ENCODE measurements at places on chromosomes 7 and 10.

DNA sequence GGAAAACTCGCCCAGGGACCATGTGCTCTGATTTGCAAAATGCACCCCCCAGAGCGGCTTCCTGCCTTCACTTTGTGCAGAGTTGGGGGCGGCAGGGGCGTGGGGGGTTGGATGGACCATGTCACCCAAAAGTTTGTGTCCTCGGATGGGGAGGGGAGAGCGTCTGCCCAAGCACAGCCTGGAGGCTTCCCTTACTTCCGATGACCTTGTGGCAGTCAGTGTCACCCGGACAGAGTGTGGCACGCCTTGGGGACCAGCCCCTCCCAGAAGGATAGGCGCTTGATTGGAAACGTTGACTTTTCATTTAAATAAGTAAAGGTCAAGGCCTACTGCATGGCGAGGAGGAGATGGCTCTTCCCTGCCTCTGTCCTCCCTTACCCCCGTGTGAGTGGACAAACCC lies 71.6 kb downstream of the LHPP start:
- DNase-seq: no peak

GRCh38 chr10:98302741-98303365 lies 34.9 kb upstream of the LOXL4 start:
- no peak for DNase-seq

- DNase-seq: no peak
Measured at GRCh38 chr7:17996442-17997223, 31.0 kb downstream of the PRPS1L1 start.

- DNase-seq: no peak
Measured at GRCh38 chr10:124719213-124719851, 24.8 kb downstream of the FAM53B start.

- DNase-seq: no peak
Measured at GRCh38 chr10:30573721-30574431, 55.7 kb downstream of the LYZL2 start.

DNA sequence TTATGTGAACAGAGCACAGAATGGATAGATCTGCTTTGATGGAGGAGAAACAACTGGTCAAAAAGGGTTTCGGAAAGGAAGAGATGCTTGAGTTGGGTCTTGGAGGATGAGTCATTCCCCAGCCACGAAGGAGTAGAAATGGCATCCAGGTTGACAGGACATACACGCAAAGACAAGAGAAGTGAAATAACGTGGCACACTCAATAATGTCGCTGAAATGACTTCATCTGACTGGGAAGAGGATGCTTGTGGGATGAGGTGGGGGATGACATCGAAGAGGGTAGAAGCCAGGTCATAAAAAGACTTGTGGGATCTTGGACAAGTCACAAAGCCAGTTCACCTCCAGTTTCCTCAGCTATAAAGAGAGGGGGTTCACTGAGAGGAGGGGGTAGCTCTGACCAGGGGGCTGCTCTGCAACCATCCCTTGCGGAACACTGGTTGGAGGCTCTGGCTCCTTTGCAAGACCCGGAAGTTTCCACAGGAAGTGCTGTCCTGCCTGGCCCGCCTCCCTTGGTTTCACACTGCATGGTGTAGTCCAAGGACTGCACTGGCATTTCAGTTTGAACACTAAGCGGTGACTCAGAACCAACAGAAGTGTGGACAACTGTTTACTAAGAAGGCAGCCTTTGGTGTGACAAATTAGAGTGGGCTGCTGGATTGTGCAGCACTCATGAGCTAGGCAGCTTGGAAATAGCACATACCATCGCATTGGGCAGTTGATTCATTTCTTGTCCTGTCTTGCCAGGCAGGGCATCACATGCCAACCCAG lies 189.9 kb upstream of the ADO start:
- no peak for DNase-seq

GRCh38 chr10:43692051-43692825 lies 43.6 kb upstream of the ZNF32 start:
- no peak for DNase-seq

DNA sequence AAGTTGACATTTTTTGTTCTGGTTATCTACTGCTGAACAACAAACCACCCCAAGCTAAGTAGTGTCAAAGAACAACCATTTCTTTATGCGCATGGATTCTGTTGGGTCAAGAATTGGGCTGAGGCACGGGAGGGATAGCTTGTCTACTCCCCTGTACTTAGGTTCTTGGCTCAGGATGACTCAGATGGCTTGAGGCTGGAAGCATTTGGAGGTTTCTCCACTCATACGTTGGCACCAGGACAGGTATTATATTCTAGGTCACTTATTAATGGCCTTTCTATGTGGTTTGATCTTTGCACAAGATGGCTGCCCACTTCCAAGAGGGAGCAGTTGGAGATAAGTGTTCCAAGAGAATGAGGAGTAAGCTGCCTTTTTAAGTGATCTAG lies 11.8 kb upstream of the TFAM start:
- DNase-seq: no peak

DNA sequence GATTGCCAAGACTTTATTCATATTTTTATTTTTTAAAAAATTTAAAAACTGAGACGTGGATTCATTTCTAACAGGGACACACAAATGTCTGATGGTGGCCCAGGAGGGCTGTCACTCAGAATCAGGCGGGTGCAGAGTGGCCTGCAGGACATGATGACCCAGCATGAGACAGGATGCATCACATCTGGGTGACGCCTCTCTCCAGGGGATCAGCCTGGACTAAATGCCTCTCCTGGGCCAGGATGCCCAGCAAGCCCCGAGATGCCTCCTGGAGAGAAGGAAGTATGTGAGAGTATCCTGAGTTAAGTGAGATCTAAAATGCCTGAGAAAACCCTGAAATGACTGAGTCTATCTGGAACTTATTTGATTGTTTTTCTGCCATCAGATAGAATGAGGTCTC lies 16.9 kb upstream of the MTURN start:
- no peak for DNase-seq

GRCh38 chr10:35453855-35454532 lies 117.7 kb downstream of the CCNY start:
- no peak for DNase-seq

DNA sequence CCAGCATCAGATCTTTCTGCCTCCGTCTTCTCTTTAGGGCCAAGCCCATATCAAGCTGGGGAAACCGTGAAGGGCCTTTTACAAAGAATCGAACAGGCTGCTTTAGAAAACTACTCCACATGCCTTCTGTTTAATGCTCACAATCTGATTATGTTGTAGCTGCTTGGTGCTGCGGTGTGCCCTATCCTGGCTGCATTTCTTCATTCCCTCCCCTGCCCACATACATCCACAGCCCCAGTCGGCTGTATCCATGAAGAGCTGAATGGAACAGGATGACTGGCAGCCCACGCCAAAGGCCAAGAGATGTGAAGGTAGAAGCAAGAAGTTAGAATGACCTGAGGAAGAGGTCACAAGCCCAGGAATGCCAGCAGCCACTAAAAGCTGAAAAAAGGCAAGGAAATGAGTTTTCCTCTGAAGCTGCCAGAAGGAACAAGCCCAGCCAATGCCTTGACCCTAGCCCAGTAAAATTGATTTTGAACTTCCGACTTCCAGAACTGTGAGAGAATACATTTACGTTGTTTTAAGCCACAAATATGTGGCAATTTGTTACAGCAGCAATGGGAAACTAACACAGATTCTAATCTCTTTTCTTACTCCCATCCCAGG lies 22.2 kb downstream of the TAS2R41 start:
- DNase-seq: no peak

GRCh38 chr10:33950206-33950605 lies 615.7 kb upstream of the NRP1 start:
- DNase-seq: no peak

GRCh38 chr10:19097151-19097550 lies 48.5 kb downstream of the MALRD1 start:
- no peak for DNase-seq

GRCh38 chr10:19977097-19977521 lies 160.9 kb downstream of the PLXDC2 start:
- no peak for DNase-seq

DNA sequence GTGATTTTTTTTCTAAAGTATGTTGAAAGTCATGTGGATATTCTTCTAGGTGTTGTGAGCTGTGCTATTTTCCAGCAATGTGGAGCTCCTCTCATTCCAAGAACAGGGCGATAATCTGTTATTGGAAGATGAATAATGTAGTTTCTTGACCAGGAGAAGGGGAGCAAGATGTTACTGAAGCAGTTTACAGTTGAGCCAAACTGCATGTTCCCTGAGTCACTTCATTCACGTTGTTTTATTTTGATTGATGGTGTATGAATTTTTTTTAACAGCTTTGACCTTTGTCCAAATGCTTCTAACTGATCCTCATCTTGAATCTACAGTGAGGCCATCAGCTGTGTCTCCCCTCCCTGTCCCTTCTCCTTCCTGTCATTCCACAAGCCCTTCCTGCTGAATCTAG lies 277.1 kb upstream of the KLF6 start:
- no peak for DNase-seq

DNA sequence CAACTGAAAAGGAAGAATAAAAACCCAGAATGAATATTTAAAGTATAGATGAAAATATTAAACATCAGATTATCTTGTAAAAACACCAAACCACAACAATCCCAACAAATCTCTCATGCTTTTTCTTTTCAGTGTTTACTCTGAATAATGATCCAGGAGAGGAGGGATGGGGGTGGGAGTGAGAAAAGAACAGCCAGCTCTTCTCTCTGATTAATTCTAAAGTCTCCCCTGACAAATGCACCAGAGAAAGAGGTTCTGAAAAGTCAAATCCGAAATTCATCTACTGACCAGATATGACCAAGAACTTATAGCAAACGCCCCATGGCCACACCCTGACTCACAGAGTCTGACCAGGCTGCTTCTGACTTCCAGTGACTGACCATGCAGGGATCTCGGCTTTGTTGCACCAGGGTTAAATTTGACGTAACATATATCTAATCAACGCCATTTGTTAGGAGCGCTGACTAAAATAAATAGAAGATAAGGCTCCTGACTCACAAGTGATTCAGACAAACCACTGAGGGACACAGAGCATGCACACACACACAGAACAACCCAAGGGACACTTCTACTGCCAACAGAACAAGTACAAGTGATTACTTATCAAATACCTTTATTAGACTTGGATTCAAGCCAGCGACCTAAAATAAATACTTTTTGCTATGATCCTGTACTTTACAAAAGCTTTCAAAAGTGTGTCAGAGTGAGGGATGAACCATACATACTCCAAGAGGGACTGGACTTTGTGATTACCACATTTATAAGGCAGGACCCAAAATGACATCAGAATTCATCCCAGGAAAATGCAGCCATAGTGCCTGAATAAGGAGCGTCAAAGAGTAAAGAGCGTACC lies 9.3 kb upstream of the SPOCK2 start:
- no peak for DNase-seq

- no peak for DNase-seq
Measured at GRCh38 chr10:113449006-113449695, 103.7 kb upstream of the HABP2 start.

GRCh38 chr7:142854372-142855113 lies at the start of gene EPHB6:
Gene EPHB6 (plus strand): TSS chr7:142855076. CDS start chr7:142863228, 8,152 bp downstream.
- no peak for DNase-seq

DNA sequence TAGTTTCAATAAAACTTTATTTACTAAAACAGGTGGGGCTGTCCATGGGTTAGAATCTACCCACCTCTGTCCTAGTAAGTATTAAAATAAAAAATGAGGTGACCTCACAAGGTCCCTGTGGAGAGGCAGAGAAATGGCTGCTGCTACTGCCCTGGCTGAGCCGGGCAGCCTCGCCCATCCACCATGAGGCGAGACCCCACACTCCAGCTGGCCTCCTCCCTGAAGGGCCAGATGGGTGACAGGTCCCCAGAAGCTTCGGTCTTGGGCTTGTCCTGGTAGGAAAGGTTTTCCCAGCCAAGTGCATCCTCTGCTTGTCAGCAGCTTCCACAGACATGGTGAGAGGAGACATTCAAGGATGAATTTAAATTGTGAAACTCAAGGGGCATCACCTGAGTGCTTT lies 565.8 kb downstream of the PTPRN2 start:
- DNase-seq: no peak

- DNase-seq: no peak
Measured at GRCh38 chr7:70325509-70326101, 727.3 kb downstream of the AUTS2 start.

DNA sequence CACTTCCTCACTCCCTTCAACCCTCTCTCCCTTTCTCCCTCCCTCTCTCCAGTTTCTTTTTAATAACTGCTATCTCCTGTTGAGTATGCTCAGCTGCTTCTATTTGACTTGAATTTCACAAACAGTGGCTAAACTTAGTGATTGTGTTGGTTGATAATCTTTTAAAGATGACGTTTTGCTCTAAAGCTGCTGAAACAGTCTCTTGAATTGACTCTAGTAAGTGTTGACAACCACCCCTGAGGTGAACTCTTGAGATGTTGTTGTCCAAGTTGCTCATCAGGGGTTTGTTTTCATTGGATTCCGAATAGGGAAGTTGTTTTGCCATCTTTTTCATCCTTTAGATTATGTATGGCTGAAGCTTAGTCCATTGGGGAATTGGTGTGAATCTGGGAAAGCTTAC lies 176.2 kb downstream of the TWIST1 start:
- DNase-seq: no peak

DNA sequence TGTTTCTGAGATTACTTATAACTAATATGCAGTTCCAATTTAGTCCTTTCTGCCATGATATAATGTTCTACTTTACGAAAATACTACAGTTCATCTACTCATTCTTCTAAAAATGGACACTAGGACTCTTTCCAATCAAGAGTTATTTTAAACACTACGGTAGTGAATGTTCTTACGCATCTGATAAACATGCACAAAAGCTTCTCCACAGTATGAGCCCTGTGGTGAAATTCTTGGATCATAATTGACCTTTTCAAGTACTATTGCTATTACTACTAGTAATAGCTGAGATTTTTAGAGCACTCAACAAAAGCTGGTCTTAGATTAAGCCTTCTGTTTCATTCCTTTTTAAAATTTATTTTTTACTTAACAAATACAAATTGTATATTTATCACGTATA lies 106.4 kb downstream of the CH25H start:
- no peak for DNase-seq

DNA sequence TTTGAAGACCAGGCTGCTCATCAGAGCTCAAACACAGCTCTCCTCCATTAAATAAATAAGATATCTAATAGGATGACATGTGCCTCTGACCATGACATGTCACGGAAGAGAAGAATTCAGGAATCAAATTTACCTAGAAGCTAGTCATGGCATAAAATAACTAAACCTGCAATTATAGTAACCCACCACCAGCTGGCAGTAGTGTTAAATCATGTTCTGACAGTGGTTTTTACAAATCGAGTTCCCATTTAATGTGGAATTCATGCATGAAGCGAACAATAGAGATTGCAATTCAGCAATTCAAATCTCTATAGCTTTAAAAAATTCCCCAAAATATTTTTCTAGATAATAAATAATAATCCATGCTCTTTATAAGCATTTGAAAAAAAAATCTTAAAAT lies 74.6 kb upstream of the IKZF1 start:
- no peak for DNase-seq

DNA sequence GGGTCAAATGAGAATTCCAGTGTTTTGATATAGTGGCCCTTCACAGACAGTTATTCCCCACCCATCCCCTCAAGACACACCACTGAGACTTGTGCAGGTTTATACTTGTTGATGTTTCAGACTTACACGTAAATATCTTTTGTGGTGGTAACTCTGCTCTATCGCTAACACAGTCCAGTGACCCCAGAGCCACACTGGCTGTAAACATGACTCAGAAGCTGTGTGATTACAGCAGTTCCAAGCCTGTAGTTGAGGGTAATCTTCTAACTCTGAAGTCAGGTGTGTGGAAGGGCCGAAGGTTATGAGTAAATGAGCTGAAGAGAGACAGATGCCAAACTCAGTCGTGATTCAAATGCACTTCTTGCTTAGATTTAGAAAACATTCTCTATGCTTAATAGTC lies 19.4 kb downstream of the NOBOX start:
- no peak for DNase-seq

- no peak for DNase-seq
Measured at GRCh38 chr10:88848499-88848898, 3.1 kb downstream of the ANKRD22 start.

GRCh38 chr10:36534471-36535002 lies 590.9 kb upstream of the ANKRD30A start:
- no peak for DNase-seq
